Lower leg skin (tissue), 4 donors: ENCODE measurements at places on chromosomes 2 and 18. TPM values are rescaled to one million over a fixed set of nuclear protein-coding genes. Genes with fewer than 3 reads are reported as not detected.

Gene COBLL1
- total RNA-seq: 68.9 TPM

Gene CYP27C1
- total RNA-seq: 2.4 TPM

Gene LOXL3
- total RNA-seq: 1.2 TPM

Gene EFEMP1
- 107 TPM for total RNA-seq

DNA sequence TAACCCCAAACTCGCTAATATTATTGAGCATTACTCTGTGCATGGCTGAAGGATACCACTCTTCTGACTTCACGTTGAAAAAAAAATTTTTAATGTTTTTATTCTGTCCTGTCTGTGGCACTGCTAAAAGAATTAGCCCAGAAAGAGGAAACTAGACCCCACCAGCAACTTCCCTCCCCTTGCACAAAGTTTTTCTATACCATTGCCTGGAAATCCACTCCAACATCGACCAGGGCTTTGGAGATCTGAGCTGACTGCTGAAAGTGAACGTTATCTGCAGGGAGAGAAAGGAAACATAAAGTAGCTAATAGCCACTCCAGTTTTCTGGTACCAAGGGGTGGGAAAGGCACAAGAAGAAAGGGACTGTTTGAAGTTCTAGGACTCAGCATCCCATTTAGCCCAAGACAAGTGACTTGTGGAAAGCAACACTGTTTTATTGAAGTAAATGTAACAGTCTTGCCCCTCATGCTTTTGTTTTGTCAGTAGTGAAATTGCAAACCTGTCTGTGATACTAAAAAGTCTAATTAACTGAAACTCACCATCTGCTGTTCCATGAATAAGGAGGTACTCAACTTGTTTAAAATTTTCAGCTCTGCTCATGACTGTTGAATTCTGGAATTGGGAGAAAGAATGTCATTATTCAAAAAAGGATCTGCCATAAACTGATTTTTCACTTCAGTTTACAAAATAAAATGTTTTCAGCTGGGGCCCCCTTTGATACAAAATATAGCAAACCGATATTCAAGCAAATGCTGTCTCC, 79.1 kb downstream of the DPP4 start:
- DNase-seq: no peak

DNA sequence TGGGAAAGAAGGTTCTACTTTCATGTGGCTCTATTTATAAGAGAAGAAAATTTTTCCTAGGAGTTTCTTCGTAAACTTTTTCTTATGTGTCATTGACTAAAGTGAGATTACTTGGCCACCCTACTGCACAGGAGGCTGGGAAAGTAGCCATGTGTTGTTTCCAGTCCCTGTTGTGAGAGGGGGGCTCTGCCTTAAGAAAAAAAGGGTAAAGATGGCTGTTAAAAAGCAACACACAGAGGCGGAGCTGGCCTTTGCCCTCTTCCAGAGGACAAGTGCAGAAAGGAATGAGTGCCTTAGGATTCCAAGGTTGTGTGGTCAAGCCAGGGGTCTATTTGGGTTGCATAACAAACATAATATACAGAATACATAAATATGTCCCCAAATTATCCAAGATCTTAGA, 230.0 kb upstream of the CXCR4 start:
- DNase-seq: no peak

Gene FEV
- total RNA-seq: not detected

GRCh38 chr18:73579698-73580097, 567.9 kb downstream of the FBXO15 start:
- no peak for DNase-seq

GRCh38 chr2:72744049-72744448, 81.8 kb downstream of the EXOC6B start:
- DNase-seq: no peak

GRCh38 chr2:66824926-66825325, 390.0 kb downstream of the MEIS1 start:
- no peak for DNase-seq

- DNase-seq: no peak
Measured at GRCh38 chr2:88281302-88282217, 111.4 kb downstream of the THNSL2 start.
